ENCODE measurements at places on chromosomes 3 and 15.

- no peak for DNase-seq
Measured at GRCh38 chr3:30475038-30475808, 131.2 kb upstream of the TGFBR2 start.

DNA sequence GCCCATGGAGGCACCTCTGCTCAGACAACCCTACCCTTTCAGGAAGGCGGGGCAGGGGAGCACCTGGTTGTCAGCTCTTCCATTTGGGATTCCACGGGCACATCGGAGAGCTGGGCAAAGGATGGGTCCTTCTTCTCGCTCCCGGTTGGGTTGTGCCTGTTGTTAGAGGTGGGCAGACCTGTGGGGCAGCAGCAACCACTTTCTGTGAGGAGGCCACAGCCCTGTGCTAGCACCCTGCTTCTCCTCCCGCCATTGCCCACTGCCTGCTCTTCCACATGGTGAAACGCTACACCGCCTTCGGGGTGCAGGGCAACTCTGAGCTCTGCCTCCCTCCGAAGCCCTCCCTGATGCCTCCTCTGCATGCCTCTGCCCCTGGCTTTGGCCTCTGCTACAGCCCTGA lies 7.0 kb upstream of the HHATL start:
- DNase-seq = no peak

GRCh38 chr3:127412578-127413317 lies 124.9 kb upstream of the PRR20G start:
- DNase-seq = no peak

DNA sequence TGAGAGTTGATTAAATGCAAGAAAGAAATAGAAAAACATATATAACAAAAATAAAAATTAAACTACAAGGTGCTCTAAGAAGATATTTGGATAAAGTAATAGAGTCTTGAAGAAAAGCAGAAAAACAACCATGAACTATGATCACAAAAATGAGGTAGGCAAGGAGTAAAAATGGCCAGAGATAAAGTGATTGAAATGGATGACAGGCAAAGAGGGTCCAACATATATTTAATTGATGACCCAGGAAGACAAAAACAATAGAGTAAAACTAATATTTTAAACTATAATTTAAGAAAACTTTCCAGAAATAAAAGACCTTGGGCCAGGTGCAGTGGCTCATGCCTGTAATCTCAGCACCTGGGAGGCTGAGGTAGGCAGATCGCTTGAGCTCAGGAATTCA lies 22.1 kb upstream of the WDR49 start:
- no peak for DNase-seq

- DNase-seq = no peak
Measured at GRCh38 chr15:34436126-34436955, 1.3 kb downstream of the GOLGA8A start.

DNA sequence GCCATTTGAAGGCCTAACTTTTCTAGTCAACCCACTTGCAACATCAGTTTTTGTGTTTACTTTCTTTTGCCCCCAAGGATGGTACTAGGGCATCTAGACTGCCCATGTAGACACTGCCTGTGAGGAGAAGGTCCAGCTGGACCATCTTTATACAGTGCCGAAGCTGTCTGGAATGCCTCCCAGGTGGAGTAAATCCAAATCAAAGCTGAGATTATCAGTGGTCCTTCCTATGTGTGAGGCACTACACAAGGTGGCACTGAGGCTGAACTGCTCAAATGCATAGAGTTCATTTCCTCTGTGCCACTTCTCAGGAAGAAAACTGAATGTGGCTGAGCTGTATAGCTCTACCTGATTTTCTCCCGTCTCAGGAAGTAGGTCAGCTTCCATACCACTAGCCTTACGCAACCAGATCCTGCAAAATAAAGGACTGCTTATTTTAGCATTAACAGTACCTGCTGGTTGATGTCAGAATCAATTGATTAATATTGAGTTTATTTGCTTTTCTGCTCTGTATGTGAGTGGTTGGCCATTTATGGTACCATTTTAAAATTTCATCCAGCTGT lies 106.1 kb downstream of the GHSR start:
- no peak for DNase-seq

All from AG08395 (cell line).